ENCODE measurements at places on chromosomes 5 and 9.

DNA sequence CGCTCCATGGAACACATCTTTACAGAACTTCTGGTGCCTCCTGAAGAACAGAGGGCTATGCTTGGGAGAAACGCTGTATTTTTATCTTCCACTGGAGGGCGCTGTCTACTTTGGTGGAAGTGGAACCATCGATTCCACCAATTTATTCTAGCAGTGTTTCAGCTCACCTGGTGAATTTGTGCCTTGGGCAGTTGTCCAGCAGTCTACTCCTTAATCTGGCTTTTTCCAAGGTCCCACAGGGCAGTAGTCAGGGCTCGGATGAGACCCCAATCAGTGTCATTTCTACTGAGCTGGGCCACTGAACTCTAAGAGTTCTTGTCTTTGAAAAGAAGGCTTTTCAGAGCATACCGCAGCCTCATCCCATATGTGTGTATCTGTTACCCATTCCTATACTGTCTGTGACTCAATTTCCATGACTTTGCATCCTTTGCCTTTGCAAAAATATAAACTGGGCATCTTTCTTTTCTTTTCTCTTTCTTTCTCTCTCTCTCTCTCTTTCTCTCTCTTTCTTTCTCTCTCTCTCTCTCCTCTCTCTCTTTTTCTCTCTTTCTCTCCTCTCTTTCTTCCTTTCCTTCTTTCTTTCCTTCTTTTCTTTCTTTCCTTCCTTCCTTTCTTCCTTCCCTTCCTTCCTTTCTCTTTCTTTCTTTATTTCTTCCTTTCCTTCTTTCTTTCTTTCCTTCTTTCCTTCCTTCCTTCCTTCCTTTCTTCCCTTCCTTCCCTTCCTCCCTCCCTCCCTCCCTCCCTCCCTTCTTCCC is 138.4 kb upstream of the ZNF618 start:
- peak; percentile 15 for DNase-seq

GRCh38 chr5:175351126-175351525 is 92.9 kb downstream of the DRD1 start:
- no peak for DNase-seq

DNA sequence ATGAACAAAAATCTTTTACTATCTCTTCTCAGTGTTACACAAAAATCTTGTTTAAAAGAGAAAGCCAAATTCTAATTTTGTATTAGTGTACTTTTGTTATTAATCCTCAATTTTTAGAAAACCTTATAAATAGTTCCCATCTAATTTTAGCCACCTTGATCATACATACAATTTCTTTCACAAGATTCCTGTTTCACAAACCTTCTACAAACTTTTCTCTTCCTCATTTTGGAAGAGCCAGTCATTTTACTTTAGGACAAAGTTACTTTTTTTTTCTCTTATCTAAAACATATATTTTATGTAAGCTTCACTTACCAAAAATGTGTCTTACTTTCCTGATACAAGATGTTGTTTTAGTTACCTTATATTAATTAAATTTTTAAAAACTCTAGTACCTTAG is 161.3 kb downstream of the YIPF5 start:
- DNase-seq, result no peak

- no peak for DNase-seq
These were observed 46.0 kb upstream of the CDKN2B start for GRCh38 chr9:22055090-22055489.

GRCh38 chr5:124104821-124105220 is 592.8 kb downstream of the CSNK1G3 start:
- no peak for DNase-seq

GRCh38 chr9:99192786-99193465 is 28.8 kb downstream of the ALG2 start:
- DNase-seq, result no peak

GRCh38 chr5:129069292-129069691 is 25.3 kb upstream of the ISOC1 start:
- DNase-seq, result no peak

GRCh38 chr9:26331223-26331622 is 561.4 kb downstream of the CAAP1 start:
- no peak for DNase-seq

DNA sequence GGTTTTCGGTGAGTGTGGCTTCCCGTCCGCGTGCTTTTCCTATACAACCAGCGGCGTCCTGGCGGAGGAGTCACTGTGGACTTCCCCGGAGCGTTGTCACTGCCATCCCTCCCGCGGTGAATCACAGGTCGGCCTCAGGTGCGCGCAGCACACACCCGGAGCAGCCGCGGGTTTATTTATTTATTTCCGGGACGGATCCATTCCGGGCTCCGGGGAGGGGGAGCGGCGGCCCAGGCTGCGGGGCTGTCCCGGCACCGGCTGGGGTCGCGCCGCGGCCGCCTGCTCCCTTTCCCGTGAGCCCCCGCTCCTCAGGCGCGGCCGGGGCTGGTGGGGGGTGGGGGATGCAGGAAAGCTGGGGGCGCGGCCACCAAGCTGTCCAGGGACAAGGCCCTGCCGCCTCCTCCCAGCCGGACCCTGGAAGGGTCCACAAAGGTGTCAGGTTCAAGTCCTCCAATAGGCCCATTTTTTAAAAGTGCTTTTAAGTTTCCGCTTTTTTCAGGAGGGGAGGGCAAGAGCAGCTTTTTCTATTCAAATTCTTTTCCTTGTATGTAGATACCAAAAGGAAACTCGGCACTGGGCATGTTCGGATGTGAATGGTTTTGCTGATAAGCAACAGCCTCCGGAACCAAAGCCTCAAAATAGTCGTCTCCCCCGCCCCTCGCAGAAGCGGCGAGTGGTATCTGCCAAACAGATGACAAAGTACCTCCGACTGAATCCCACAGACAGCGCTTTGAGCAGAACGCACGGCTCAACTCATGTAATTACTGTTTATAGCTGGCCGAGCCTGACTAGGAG is 192.5 kb downstream of the CD180 start:
- DNase-seq, result peak; percentile 86

GRCh38 chr5:18397371-18397770 is 763.1 kb downstream of the TAF11L14 start:
- DNase-seq, result no peak

DNA sequence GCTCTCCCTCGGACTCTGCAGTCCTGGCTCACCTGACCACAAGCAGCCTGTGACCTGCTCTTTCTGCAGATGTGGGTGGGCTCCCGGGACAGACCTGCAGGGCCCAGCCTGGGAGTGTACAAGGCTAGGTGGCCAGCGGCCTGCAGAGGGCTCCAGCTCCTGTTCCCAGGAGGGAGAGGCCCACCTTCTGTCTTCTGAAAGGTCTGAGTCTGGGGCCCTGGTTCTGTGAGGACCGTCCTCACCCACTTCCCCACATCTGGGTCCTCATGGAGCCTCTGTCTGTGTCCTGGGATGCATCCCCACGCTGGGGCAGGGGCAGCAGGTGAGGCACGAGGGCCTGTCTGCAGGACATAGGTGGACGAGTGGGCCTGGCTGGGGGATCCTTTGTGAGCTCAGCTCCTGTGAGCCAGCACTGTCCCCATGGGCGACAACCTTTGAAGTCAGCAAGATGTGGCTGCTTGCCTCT is 43.7 kb downstream of the PHF2 start:
- DNase-seq, result no peak

DNA sequence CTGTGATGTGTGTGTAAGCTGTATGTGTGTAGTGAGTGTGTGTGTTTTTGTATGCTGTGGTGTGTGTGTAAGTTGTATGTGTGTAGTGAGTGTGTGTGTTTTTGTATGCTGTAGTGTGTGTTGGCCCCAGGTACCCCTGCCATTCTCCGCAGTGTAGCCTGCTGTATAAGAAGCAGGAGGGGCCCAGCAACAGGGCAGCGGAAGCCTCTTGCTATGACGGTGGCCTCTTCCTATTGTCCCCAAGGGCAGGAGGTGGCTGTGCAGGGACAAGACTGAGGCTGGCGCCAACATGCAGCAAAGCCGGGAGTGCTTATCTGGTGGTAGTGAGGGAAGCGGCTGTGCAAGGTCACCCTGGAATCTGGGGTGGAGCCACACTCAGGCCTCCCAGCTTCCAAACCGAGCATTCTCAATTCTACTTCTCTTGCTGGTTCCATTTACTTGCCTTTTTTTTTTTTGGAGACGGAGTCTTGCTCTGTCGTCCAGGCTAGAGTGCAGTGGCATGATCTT is 5.1 kb downstream of the SPAAR start:
- DNase-seq, result peak; percentile 46

- no peak for DNase-seq
These were observed 1603.4 kb downstream of the MAT2B start for GRCh38 chr5:165108809-165109208.

GRCh38 chr5:133746834-133747233 is 134.5 kb upstream of the FSTL4 start:
- DNase-seq, result peak; percentile 4

GRCh38 chr9:135192686-135193085 is 105.2 kb downstream of the OLFM1 start:
- DNase-seq, result no peak

- no peak for DNase-seq
These were observed 4.3 kb upstream of the TCOF1 start for GRCh38 chr5:150353032-150353675.

DNA sequence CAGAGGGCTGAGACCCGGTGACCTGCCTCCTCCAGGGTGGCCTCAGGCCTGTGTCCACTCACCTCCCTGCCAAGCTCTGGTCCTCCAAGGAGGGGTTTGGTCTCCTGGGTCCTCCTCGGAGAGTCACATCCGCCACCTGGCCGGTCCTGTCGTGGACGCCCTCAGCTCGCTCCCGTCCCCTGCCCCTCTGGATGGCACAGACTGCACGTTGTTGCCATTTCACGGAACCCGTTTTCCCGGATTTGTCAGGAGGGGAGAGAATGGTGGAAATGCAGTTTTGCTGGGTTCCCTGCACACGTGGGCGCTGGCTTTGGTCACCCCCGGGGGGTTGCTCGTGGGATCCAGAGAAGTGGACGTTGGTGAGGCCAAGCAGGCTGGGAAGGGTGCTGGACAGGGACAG is 62.7 kb downstream of the RXRA start:
- no peak for DNase-seq

DNA sequence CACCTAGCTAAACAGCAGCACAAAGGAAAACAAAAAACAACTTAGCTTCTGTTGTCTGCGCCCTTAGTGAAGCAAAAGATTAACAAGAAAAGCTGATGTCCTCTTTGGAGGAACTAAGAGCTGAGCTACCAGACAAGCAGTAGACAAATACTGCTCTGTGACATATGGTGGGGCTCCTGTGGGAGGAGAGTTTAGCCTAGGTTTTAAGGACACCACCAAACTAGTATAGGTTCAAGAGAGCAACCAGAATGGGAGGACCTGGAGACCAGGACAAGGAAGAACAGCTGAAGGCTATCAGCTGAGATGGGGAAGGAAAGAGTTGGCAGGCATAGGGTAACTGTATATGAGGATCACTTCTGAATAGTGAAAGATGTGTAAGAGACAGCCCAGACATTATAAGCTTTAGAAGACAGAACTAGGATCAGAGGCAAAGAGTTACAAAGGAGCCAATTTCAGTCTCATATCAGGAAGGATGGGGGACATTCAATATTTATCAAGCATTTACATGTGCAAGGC is 27.2 kb downstream of the FBXW2 start:
- DNase-seq, result no peak

- DNase-seq, result no peak
These were observed 80.7 kb downstream of the NRG2 start for GRCh38 chr5:139962445-139962844.

DNA sequence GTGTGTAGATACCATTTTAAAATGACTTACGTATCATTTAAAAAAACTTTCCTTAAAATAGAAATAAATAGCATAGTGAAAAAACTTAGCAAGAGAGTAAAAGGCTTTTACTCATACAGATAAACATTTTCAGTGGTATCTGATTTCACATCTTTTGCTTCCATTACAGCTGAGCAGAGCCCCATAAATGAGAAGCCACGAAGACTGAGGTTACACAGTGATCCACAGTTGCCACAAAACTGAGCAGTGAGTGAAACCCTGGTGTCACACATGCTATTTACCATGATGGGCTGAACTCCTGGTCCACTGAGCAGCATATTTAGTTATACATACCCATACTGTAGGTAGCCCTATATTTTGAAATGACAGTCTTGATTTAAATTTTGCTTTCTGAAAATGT is 401.2 kb downstream of the KIAA0825 start:
- DNase-seq, result no peak

- DNase-seq, result no peak
These were observed 122.6 kb downstream of the APBA1 start for GRCh38 chr9:69549310-69550202.

DNA sequence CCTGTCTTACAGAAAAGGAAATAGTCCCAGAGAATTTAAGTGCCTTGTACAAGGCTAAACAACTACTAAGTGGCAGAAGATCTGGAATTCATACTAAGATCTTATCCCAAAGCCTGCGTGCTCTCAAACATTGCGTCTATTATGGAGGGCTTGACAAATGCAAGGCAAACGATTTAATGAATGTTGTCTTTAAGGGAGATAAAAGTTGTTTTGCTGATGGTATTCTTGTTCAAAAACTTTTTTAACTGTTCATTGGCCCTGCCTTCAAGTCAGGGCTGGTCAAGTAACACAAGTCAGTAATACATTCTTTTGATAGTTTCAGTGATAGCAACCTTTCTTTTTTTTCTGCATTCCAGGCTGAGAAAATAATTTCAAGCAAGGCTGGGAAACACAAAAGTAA is 1.7 kb upstream of the SLC38A9 start:
- DNase-seq, result no peak

DNA sequence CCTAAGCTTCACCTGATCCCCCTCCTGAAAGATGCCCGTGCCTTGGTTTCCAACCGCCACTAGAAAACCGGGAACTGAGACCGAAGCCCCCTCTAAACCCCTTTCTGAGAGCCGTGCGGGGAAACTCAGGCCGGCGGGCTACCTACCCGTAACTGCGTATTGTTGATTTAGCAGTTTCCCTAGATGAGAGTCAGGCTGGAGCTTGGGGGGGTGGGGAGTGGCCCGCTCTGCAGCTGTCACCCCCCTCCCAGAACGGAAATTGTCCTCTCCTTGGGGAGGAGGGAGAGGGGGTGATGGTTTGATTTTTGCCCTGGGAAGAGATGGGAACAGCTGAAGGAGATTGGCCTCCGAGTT is 2.5 kb downstream of the CXXC5 start:
- no peak for DNase-seq

GRCh38 chr5:59583151-59583809 is 310.2 kb downstream of the PDE4D start:
- DNase-seq, result no peak

- DNase-seq, result no peak
These were observed 139.0 kb upstream of the GAS1 start for GRCh38 chr9:87086221-87086818.

DNA sequence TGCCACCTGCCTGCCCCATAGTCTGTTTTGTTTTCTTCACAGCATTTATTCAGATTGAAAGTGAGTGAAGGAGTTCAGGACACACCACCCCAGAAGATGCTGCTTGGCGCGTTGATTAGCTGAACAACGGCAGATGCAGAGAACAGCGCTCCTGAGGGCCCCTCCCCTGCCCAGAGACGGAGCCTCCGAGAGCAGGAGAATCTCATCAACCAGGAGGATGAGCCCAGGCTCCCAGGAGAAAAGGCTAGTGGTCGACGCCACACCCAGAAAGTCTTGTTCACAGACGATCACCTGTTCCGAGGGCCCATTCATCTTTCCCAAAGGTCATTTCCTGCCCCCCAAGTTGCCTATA is 180.4 kb upstream of the PPP1R26 start:
- no peak for DNase-seq

GRCh38 chr9:75455444-75455921 is 367.2 kb downstream of the OSTF1 start:
- no peak for DNase-seq

DNA sequence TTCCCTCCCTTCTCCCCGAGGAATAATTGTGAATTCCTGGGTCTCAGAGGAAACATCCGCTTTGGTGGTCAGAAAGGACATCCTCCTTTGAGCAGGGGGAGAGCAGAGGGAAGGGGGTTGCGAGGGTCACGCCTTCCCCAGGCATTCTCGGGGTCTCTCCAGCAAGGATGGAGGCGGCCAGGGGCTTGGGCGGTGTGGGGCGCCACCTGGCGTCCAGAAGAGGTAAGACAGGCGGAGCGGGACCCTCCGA is 129.1 kb downstream of the KCNIP1 start:
- peak; percentile 56 for DNase-seq

Measured in CMK (cell line).